ENCODE measurements at places on chromosomes 16 and 17.
A peak's percentile ranks its signal among the peaks of the same experiment; 100 is the strongest.

GRCh38 chr17:59725691-59726090, 18.2 kb downstream of the VMP1 start:
- peak; percentile 30 for DNase-seq

DNA sequence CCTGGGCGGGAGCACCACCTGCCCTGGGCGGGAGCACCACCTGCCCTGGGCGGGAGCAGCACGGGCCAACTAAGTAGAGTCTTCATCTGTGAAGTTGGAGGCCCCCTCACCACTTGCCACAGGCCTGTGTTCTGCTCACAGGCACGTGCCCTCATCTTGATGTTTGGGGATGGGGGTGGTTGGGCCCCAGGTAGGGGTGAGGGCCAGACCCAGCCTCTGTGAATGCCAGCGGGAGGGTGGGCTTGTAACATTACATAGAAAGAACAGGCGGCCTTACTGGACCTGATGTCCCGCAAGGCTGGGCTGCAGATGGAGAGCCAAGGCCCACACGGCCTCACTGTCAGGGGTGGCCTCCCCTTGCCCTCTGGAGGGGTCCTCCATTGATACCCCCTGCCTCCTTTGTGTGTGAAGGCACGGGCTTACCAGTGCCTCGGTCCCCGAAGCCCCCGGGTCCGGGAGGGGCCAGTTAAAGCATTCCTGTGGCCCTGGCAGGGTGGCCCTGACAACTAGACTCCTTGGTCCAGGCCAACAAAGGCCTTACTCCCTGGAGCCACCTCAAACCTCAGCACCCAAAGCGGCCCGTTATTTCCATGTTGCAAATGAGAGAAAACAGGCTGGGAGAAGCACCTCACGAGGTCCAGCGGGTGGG, 1.1 kb upstream of the SLC16A3 start:
- DNase-seq: no peak

GRCh38 chr17:51365090-51365489, 104.7 kb downstream of the UTP18 start:
- no peak for DNase-seq

DNA sequence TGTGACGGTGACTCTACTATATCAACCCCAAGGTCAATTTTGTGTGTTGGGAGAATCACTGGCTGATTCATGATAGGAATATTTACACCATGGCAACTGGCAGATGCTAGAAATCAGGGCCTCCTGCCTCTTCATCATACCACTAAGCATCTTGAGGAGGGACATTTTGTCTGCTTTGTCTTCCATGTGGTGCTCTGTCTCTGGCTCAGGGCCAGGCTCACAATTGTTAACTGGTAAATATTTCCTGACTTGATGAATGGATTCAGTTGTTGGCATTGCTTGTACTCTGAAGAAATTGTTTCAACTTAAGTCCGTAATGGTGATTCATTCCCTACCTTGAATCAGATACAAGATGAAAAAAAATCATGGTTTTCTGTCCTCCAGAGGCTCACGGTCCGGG, 292.7 kb downstream of the HAPSTR1 start:
- DNase-seq: no peak

Measured in HCEC 1CT (cell line).